NCI-H1417 treated with DMSO at 0.1 percent for 48 hours (cell line): ENCODE measurements at places on chromosomes 12 and 14.

DNA sequence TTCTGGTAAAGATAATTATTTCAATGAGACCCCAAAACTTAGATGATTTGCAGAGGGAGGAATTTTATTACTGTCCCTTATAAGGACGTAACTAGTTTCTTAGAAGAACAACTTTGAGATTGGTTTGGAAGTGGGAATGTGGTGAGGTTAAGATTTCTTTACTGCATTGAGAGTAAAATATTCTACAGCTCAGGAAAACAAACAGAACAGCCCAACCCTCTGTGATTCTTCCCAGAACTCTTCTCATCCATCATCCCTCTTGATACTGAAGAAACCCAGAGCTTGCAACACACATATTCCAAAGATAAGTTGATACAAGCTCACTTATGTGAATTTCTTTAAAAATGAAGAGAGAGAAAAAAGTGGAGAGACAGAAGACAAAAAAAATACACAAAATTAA is 234.2 kb downstream of the CRADD start:
- DNase-seq, result no peak

DNA sequence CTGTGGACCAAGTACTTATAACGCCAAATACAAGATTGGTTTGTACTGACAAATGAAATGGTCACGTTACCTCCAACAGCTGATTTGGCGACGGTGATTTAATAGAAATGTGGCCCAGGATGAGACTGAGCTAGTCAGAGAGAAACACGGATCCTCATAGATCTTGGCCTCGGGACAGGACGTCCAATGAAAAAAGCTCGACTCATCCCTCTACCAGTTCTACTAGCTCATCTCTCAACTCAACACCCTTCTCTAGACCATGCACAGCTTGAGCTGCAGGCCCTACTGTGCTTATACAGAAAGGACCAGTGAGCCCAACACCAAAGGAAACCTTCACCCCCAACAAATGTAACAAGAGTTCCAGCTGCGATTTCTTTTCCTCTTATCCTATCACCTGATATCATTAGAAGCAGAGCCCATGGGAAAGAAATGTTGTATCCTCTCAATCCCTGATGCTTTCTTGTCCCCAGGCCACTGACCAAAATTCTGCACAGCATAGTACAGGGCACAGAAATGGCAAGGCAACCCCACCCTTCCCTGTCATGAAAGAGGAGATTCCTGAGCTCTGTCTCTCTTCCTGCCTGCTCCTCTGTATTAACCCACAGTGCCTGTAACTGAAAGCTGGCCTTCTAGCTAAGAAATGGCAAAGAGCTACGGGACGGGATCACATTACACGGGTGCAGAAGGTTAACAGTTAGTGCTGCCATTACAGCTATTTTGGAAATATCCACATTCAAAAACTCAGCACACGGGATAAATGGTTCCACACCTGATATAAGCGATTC is 39.2 kb downstream of the DICER1 start:
- DNase-seq, result no peak

DNA sequence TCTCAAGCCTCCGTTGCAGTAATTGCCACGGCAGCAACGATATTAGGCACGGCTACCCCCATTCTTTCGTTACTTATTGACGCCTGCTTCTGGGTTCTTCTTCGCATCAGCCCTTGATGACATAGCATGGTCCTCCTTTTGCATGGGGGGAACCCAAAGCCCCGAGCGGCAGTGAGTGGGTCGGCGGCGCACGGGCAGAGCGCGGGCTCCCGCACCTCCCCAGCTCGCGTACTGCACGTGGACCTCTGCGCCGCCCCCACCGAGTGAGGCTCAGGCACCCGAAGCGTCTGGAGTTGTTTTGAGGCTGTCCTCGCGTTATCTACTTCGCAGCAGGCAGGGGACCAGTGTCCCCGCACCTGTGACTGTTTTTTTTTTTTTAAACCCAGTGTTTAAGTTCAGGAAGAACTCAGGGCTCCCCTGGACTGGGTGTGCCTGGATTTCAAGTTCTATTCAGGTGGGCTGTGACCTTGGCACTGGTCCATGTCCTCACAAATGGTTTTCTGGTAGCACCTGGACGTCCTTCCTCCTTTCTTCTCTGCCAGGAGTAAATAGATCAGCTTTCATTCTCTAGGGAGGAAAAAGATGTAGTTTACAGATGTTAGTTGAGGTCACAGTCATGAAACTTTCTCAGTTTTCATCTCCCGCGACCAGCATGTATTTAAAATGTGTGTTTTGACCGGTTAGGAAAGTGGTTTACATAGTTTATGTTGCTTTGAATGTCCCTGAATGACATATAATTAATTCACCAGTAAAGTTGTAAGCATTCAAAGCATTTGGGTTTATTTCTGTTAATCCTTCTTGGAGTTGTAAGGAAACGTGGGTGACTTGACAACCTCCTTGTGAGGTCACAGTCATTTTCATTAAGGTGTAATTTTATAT is 1.4 kb upstream of the FOXN4 start:
- DNase-seq, result peak; percentile 51

- DNase-seq, result no peak
Observed at GRCh38 chr12:106721915-106722314, 52.6 kb upstream of the RIC8B start.

- no peak for DNase-seq
Observed at GRCh38 chr14:54577977-54578376, 11.0 kb downstream of the SAMD4A start.

DNA sequence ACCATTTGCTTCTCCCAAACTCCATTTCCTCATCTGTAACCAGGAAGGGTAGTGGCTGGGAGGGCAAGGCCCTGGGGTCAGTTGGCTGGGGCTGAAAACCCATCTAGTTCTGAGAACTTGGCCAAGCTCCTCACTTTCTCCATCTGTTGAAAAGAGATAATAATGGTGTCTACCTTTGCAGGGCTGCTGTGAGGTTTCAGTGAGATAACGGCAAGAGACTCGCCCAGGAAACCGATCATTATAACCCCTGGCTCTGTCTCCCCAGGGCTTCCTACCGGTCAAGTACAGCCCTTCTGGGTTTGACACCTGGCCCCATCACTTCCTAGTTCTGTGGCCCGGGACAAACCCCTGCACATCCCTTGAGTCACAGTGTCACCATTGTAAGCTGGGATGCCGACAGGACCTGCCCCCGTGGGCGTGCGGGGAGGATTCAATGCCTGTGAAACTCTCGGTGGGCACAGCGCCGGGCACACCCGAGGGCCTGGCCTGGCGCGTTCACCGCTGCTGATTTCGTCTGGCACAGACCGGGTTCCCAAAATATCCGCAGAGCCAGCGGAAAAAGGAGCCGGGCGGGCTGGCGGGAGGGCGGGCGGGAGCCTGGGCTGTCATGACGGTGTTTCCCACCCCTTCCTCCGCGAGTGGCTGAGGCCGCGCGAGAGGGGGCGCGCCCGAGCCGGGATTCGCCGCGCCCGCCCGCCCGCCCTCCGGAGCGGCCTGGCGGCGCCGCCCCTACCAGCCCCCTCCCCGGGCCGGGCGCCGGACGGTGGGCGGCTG is 4.4 kb downstream of the KMT5A start:
- DNase-seq, result no peak

- DNase-seq, result no peak
Observed at GRCh38 chr12:12883369-12884001, 7.9 kb upstream of the GPRC5A start.

- no peak for DNase-seq
Observed at GRCh38 chr12:117024961-117025480, 74.2 kb downstream of the TESC start.

- DNase-seq, result no peak
Observed at GRCh38 chr12:27148791-27149190, 66.4 kb upstream of the C12orf71 start.

GRCh38 chr12:71440345-71440762 is 756 bp downstream of the LGR5 start:
- DNase-seq, result no peak
